NCI-H446 treated with DMSO at 0.1 percent for 48 hours (cell line): ENCODE measurements at places on chromosomes 7 and 10.

- no peak for DNase-seq
Measured at GRCh38 chr7:75915416-75916156, 631 bp downstream of the POR start.

DNA sequence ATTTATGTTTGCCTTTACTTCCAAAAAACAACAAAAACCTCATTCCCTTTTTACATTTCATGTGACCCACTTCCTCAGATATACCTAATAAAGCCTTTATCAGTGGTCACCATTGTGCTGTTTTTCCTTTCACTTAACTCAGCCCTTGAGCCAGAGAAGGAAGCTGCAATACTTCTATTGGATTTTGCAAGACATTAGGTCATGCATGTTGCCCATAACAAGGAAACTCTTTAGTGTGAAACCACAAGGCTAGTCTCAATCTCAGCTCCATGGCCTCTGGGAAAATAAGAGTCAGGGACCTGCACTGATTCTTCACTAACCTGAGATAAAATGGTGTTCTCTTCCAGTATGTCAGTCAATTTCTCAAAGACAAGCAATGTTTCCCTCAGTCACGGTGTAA is 27.8 kb downstream of the STEAP4 start:
- DNase-seq: no peak

GRCh38 chr7:74479066-74479781 is 25.5 kb downstream of the GTF2IRD1 start:
- DNase-seq: no peak

- DNase-seq: peak; percentile 33
Measured at GRCh38 chr7:151876899-151877777, at the start of gene PRKAG2. Gene PRKAG2 (minus strand): TSS chr7:151877115. CDS start chr7:151876620, 495 bp downstream.

DNA sequence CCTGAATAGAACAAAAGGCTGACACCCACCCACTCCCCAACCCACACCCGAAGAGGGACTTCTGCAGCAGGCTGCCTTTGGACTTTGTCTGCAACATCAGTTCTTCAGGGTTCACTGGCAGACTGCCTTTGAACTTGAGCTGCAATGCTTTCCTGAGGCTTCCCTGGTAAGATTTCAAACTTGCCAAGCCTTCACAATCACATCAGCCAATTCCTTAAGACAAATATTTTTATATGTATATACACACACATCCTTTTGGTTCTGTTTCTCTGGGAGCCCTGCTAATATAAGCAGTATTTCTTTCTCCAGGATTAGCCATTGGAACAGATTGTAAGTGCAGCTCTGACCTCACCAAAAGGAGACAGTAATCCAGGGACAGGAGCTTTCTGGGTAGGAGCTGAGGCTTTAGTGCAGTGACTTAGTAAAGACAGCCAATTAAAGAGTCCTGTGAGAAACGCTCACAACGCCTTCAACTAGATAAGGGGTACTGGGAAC is 55.6 kb upstream of the KMT2E start:
- DNase-seq: no peak

GRCh38 chr10:126179637-126180036 is 208.6 kb downstream of the ADAM12 start:
- no peak for DNase-seq

GRCh38 chr7:130139193-130139960 is 65.8 kb downstream of the TMEM209 start:
- no peak for DNase-seq

- DNase-seq: no peak
Measured at GRCh38 chr7:112887337-112887736, 97.1 kb upstream of the TMEM168 start.

DNA sequence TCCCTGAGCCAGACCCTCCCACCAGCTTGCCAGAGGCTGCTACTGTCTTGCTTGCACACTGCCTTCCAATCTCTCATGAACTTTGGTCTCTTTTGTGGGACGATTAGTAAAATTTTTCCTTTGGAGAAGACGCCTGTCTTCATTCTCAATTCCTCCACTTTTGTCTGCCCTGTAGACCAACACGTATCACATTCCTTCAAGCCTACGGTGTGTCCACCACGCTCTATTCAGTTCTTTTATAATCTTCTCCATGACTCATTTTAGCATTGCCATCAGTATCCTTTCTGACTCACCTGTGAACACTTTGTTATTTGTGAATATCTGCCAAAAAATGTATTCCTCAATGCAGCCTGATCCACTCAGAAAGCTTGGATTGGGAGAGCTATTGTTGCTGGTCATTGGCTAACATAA is 1.4 kb downstream of the GIMAP5 start:
- DNase-seq: no peak

DNA sequence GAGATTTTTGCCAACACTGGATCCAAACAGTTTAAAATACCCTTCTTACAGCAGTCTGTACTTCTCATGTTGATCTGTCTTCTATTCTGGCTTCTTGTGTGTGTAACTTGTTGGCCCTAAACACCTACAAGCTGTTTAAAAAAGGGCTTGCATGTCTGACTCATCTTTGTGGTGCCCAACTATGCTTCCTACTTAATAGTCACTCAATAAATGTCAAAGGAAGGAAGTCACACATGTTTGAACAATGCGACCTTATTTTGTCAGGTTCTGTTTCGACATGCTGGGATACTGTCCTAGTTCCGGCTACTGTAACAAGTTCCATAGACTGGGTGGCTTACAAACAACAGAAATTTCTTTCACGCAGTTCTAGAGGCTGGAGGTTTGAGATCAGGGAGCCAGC is 9.4 kb upstream of the GRK5 start:
- no peak for DNase-seq

DNA sequence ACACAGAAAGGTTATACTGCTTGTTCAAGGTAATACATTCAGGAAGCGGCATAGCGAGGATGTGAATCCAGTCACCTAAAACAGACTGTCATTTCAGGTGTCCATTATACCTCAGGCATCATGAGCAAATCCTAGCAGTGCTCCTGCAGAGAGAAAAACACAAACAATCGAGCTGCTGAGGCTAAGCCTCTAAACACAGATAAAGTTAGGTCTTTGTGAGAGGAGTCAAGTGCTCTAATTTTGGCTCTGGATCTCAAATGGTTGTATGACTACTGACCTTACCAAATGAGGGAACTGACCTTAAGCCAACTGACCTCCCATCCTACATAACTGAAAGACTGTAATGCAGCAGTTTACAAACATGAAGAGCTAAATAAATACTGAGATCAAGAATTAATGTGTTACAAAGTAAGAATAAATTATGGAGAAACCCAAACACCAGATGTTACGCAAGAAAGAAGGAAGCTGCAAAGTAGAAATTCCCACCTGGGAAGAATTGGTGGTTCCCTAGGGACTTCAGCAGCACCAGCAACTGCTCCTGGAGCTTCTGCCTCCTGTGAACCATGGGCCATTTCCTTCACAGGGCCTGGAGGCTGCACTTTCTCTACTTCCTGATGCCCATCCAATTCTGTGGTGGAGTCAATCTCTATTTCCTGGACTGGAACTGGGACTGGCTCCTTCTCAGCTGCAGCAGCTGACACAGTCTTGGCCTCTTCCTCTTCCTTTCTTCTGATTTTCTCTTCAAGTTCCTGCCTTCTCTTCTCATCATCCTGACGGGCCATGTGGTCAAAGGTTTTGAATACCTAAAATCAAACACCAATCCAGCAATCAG is 5.8 kb downstream of the NUDCD3 start:
- DNase-seq: no peak

GRCh38 chr10:3527869-3528268 is 257.1 kb downstream of the KLF6 start:
- DNase-seq: no peak

GRCh38 chr10:126903656-126904360 is 1.4 kb upstream of the DOCK1 start:
- no peak for DNase-seq

- no peak for DNase-seq
Measured at GRCh38 chr10:13699216-13699615, 112.5 kb downstream of the PRPF18 start.

DNA sequence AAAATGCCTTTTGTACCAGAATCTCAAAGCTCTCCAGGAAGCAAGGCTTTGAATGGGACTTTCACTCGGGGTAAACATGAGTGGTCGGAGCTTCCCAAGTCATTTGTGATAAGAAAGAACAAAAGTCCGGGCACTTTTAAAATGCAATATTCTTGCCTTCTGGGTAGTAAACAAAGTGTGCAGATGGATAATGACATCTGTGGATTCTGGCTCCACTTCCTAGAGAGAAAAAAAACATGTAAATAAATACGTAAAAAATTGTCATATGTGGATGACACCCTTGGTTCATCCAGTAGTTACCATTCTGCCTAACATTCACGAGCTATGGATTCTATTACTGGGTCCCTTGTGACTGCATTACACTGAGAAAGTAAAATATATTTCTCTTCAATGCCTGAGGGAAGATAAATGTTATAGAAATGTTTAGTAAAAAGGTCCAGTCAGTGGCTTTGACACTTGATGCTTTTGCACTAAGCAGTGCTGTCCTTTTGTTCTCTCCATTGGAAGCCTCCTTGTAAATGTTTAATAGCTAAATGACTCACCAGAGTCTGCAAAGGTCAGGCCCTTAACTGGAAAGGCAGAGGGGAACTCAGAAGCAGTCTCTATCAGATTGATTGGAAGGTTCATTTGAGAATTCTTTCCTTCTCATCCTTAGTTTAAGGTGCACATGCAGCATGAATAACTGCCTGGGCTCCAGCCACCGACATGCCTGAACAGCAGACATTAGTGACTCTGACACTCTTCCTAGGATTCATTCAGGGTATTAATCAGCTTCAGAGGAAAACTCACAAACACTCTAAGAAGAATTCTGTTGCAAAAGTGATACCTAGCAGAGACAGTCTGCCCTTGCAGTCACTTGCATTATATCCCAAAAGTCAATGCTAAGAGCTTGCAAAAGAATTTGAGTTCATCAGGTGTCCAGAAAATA is 11.7 kb upstream of the EDRF1 start:
- no peak for DNase-seq

GRCh38 chr10:47360419-47361040 is 12.4 kb downstream of the RBP3 start:
- DNase-seq: no peak

DNA sequence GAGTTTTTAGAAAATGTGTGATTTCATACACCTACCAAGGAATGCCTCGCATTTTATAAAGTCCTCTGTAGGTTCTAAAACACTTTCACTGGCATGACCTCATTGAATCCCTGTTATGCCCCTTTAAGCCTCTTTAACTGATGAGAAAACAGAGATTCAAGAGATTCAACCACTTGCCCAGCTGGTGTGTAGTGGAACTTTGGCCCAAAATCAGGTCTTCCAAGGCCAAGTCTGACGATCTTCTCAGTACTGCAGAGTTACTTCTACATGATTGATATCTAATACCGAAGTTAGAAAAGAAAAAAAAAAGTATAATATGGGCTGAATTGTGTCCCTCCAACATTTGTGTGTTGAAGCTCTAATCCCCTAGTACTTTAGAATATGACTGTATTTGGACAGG is 202.0 kb downstream of the WDR11 start:
- DNase-seq: peak; percentile 80

DNA sequence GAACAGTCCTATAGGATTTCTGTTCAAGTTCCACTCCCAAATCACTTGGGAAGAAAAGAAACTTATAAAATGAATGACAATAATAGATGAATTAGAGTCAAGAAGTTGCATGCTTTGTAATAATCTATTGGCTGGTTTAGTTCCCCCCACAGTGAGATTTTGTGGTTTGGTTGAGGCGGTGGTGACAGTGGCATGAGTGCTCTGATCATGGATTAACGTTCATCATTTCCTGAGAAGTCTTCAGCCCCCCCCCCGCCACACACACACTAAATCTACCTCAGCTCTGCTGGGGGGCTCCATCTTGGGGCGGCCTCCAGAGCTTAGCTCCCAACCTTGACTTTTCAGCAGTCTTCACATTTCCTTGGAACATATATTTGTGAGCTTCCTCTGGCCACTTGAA is 121.7 kb downstream of the ABCA13 start:
- no peak for DNase-seq

DNA sequence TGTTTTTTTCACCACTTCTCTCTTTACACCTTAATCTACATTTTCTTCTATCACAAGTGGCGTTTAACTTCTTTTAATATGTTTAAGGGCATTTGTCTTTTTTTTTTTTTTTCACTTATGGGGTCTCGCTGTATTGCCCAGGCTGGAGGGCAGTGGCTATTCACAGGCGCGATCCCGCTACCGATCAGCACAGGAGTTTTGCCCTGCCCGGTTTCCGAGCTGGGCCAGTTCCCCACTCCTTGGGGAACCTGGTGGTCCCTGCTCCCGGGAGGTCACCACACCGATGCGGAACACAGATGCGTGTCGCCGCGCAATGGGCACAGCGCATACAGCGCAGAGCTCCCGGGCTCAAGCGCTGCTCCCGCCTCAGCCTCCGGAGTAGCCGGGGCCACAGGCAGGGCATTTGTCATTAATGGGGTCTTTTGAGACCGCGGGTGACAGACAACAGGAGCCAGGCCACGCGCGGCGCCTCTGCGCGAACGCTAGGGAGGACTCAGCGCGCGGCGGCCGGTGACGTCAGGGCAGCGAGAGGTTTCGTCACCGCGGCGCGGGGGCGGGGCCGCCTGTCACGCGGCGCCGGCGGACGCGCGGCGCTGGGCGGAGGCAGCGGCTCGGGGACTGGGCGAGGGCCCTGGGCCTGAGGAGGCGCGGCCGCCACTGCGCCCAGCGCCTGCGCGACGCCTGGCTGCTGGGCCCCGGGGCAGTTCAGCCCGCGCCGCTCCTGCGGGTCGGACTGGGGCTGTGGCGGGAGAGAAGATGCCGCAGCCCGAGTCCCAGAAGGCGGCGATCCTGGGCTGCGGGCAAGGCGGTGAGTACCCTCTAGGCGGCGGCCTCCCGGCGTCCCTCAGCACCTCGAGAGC is at the start of gene GALNT11:
GALNT11 (plus strand) TSS at position 598 of the 860 bp plus-strand sequence. CDS start 68,554 bp downstream, outside the sequence.
- DNase-seq: peak; percentile 66

DNA sequence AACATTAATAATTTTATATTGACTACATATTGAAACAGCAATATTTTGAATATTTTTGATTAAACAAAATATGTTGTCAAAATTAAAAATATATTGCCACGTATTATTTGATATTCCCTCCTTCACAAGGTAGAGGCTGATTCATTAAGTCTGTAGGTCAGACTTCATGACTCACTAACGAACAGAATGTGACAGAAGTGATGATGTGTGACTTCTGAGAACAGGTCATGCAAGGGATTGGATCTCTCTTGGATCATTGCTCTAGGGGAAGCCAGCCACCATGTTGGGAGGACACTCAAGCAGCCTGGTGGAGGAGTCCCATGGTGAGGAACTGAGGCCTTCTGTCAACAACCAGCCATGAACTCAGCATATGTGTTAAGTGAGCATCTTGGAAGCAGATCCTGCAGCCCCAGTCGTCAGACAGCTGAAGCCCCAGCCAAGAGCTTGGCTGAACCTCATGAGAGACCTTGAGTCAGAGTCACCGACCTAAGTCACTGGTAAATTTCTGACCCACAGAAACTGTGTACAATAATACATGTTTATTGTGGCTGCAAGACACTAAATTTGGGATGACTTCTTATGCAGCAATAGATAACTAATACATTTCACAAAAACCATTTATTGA is 66.6 kb downstream of the HTR5A start:
- DNase-seq: no peak

DNA sequence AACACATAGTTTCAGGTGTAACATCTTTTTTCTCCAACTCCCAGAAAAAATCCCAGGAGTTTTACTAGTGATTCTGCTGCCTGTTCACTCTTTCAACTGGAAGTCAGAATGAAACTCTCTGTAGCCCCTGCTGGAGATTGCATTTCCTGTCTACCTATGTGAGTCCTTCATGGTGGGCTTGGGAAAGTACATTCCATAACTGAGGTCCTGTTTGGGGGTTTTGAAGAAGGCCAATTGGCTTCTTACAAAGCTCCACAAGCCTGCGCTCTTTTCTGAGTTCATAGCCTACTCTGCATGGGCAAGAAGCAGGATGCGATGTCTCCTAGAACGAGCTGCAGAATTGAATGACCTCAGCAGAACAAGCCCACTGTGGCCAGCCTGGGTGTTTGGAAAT is 86.7 kb downstream of the LYZL2 start:
- no peak for DNase-seq
